ENCODE measurements at places on chromosomes 1 and 21.

GRCh38 chr1:29349871-29350491, 113.7 kb downstream of the PTPRU start:
- DNase-seq = no peak

- DNase-seq = no peak
These were observed 38.7 kb downstream of the PHC2 start for GRCh38 chr1:33392206-33392605.

DNA sequence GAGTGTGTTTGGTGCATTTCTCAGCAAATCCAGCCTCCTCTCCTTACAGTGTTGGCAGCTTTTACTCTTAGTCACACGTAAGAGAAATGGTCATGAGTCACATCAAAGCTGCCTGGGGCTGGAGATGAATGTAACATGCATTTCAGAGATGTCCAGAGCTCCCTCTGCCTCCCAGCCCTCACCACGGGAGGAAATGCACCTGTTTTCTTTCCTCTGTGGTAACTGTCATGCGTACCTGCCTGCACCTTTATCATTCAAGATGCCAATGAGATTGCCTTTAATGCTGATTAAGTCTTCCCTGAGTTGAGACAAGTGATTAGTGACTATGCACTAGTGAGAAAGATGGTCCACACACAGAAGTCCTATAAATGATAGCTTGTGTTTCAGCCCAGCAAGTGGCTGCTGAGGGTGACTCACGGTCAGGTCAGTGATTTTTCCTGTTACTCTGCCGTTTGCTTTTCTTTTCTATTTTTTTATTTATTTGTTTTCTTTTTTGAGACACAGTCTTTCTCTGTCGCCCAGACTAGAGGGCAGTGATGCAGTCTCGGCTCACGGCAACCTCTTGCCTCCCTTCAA, 277.3 kb upstream of the FMN2 start:
- no peak for DNase-seq

- DNase-seq = no peak
These were observed 66.3 kb downstream of the SLC27A3 start for GRCh38 chr1:153841463-153841994.

DNA sequence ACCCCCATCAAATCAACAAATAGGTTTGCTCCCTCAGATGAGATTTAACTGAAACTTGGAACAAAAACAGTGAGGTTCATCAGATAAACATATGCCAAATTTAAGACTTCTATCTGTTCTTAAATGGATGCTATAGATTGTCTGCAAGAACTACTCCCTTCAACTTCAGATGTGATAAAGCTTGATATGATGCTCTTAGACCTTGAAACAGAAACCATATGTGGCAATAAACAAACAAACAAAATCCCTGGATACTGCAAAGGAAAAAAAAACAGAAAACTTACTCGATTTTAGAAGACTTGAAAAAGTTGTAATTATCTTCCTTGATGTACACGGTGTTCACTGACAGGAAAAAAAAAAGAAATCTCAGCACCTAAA, 286.1 kb upstream of the USP25 start:
- DNase-seq = no peak

GRCh38 chr1:225825607-225826007, 15.7 kb downstream of the EPHX1 start:
- DNase-seq = no peak

GRCh38 chr1:229300099-229300757, 29.3 kb downstream of the RAB4A start:
- DNase-seq = no peak

DNA sequence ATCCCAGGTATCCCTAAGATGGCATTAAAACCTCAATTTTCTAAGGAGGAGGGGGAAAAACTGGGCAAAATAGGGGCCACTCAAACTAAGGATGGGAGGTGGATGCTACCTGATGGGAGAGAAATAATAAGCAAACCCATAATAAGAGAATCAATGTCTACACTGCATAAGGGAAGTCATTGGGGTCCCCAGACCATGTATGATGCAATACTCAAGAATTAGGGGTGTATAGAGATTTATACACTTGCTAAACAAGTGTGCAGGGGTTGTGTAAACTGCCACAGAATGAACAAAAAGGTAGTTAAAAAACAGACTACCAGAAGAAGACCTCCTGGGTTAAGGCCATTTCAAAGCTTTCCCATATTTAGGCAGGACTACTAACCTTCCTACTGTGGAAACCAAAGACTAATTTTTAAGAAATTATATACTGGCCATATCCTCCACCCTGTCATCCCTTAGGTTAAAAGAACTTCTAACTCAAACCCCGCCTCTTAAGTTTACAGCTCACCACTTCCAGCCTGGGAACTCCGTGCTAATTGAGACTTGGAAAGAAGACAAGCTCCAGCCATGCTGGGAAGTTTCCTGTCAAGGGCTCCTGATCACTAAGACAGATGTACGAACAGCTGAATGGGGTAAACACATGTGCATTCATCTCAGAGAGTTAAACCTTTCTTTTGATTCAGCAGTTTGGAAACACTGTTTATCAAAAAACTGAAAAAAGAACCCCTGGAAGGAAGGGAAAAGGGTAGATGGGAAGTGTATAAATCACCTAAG, 64.4 kb upstream of the TLR5 start:
- DNase-seq = no peak

DNA sequence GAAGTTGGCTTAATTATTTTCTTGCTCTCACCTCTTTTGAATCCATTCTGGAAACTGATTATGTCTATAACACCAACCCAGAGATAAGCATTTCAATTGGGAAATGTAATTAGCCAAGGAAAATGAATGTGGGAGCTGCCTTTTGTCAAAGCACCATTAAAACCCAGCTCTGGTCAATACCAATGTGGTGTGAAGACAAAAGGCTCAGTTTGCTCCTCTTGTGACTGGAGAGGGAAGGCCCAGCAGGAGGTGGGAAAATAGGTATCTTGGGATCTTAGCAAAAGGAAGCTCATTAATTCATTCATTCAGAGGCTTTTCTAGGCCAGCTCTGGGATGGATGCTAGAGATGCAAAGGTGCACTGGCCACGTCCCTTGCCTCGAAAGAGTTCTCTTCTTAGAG, 75.0 kb upstream of the SELENON start:
- no peak for DNase-seq

GRCh38 chr1:245856944-245857531, 650.0 kb downstream of the SMYD3 start:
- DNase-seq = no peak

DNA sequence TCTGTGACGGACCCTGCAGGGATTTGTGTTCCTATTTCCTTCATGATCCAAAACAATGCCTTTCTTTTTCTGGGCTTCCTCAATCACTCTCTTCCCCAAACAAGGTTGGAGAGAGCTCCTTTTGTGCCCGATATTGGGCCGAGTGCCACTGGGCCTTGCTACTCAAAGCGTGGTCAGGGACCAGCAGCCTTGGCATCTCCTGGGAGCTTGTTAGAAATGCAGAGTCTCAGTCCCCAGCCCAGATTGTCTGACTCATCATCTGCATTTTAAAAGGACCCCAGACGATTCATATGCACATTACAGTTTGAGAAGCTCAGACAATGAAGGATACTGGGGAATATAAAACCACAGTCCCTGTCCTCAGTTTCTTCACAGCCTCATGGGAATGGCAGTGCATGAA, 19.9 kb downstream of the ADORA1 start:
- no peak for DNase-seq

DNA sequence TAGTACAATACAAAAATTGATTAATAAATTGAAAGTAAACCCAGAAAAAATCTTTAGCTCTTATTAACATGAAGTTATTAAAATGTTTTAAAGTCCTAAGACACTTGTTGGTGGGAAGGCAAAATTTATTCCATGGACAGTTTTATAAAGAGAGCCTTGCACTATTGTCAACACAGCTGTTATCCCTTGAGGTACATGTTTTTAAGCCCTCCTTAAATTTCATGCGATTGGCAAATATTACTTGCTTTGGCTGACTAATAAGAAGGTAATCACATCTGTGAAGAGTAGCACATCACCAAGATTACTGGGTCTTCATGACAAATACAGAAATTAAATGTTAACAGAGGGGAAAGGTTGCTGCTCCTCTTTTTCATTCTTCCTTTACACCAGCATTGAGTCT, 611.1 kb downstream of the BRINP3 start:
- no peak for DNase-seq

- no peak for DNase-seq
These were observed 16.7 kb upstream of the NADK start for GRCh38 chr1:1794999-1795398.

Measured in right lobe of liver (tissue), 6 donors.